ENCODE measurements at places on chromosomes 4 and X. TPM values are rescaled to one million over a fixed set of nuclear protein-coding genes. Genes with fewer than 3 reads are reported as not detected.
A peak's percentile ranks its signal among the peaks of the same experiment; 100 is the strongest.

GRCh38 chr4:148079961-148080360, 348.1 kb downstream of the ARHGAP10 start:
- no peak for DNase-seq

The GPR82 gene
- 0.24 TPM for polyA plus RNA-seq

GRCh38 chrX:10800796-10801195, 180.4 kb upstream of the MID1 start:
- no peak for DNase-seq

- no peak for DNase-seq
Observed at GRCh38 chr4:36251983-36252382, 7.7 kb upstream of the ARAP2 start.

GRCh38 chrX:17836830-17837229, 24.3 kb downstream of the RAI2 start:
- DNase-seq = no peak

The ZNF157 gene
- polyA plus RNA-seq = 0.16 TPM

GRCh38 chrX:1222531-1223241, 10.2 kb upstream of the CRLF2 start:
- DNase-seq = no peak

The MAML3 gene
- polyA plus RNA-seq = 6.0 TPM

- no peak for DNase-seq
Observed at GRCh38 chr4:25060963-25061340, 30.2 kb upstream of the LGI2 start.

DNA sequence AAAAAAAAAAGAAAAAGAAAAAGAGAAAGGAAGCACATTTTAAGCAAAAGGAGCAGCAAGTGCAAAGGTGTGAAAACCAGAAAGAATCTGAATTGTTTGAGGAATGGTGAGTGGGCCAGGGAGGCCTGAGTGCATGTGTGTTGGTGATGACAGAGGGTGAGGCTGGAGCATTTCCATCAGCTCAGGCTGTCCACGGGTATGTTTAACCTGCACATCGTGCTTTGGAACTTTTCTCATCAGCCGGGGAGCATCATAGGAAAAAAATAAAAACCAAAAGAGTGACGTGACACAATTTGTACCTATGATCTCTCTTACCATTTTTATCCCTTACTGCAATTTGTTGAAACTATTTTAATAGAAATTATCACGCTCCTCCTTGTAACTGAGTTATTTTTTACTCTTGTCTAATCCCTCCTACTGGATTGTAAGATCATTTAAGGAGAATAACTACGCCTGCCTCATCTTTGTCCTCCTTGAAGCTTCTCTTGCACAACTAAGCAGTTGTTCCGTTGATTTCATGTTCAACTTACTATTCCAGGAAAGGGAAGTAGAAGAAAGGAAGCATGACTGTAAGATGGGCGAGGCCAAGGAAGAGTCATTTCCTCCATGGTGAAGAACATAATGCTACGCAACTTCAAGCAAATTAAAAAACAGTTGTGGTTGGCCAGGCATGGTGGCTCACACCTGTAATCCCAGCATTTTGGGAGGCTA, 7.0 kb downstream of the PALLD start:
- DNase-seq = peak; percentile 28

DNA sequence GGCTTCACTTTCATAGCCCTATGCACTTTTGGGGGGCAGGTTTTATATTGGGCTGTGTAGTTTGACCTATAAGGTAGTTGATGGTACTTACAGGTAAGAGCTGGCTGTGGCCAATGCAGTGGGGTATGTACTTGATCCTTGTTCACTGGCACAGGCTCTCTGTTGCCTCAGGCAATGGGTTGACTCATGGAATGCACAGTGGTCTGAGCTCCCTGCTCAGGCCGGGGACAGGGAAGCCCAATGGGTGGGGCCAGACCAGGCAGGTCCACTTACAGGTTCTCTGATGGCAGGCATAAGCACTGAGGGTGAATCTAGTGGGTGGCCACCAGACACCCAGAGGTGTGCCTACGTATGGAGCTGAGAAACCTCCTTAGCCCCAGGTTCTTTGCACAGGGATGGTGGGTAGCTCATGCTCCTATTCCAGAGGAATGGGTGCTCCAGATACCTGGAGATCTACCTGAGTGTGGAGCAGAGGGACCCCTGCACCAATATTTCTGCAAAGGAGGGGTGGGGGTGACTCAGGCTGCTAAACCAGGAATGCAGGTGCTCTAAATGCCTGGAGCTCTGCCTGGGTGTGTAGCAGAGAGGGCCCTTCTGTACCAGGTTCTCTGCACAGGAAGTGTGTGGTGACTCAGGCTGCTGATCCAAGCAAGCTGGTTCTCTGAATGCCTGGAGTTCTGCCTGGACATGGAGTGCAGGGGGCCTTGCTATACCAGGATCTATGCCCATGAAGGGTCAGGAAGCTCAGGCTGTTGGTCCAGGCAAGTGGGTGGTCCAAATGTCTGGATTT, 52.3 kb downstream of the IL1RAPL2 start:
- DNase-seq = no peak

GRCh38 chr4:114316789-114317188, 281.8 kb upstream of the UGT8 start:
- no peak for DNase-seq

GRCh38 chrX:46381630-46382029, 163.6 kb downstream of the ZNF674 start:
- DNase-seq = peak; percentile 21

- DNase-seq = no peak
Observed at GRCh38 chrX:12610079-12610478, 181.1 kb upstream of the PRPS2 start.

- DNase-seq = no peak
Observed at GRCh38 chr4:80385397-80386280, 50.1 kb downstream of the CFAP299 start.

The CXCL11 gene
- 0.10 TPM for polyA plus RNA-seq

The GUCY1A1 gene
- 3.8 TPM for polyA plus RNA-seq

DNA sequence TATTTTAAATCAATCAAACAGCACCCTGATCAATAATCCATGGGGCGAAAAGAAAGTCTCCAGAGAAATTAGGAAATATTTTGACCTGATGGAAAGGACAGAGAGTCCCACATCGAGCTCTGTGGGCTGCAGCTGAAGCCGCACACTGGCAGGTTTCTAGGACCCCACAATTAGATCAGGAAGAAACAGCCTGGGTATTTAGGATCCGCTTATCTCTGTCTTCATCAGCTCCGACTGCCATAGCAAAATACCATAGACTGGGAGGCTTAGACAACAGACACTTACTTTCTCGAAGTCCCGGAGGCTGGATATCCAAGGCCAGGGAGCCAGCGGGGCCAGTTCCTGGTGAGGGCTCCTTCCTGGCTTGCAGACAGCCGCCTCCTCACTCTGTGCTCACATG, 36.4 kb downstream of the CCNQ start:
- no peak for DNase-seq

- DNase-seq = peak; percentile 37
Observed at GRCh38 chr4:158253350-158253980, 43.2 kb downstream of the TMEM144 start.

The TLR10 gene
- polyA plus RNA-seq = 0.40 TPM

DNA sequence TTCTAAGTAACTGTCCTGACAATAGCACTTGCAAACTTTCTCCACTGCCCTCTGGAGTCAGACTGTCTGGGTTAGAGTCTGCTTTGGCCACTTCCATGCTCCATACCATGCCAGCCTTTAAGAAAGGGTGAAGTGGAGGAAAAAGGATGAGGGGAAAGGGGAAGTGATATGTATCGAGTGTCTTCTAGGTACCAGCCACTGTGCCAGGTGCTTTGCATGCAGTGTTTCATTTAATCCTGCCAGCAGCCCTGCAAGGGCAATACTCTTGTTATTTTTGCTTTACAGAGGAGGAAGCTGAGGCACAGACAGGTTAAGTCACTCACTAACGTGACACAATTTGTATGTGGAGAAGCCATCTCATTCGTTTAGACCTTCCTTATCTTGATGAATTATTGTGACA, 55.6 kb downstream of the RTL9 start:
- DNase-seq = no peak

The UBE2A gene
- 31.2 TPM for polyA plus RNA-seq

DNA sequence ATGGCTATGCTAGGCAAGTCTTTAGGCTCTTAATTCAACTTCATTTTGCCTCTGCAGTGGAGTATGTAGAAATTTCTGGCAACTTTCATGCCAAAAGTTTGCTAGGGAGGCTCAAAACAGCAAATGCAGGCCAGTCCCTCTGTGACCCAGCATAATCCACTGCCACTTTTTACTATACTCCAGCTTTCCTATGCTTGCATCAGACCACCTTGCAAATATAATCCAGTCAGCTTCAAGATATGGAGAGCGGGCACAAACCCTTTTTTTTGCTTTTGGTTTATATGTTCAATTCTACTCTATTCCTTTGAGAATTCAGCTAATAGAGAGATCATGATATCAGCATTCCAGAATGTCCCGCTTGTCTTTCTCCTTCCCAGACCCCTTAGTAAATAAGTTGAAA, 192.0 kb upstream of the PABPC4L start:
- DNase-seq = no peak

- no peak for DNase-seq
Observed at GRCh38 chrX:25028726-25029125, 13.0 kb upstream of the ARX start.

GRCh38 chr4:38145741-38146140, 185.5 kb downstream of the PTTG2 start:
- DNase-seq = no peak

DNA sequence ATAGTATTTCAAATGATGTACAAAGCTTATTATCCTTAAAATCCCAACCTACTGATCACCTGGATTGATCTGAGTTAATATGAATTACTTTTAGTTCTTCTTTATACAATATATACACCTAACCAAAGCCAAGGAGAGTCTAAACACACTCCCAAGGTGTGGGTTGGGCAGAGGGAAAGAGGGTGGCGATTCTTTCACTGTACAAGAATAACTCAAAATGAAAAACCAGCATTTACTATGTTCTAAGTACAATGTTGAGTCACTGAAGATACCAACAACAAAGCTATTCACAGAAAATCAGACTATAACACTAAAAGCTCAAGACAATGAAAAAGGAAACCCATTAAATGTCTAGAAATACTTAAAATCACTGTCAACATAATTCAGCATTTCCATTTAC, 46.6 kb downstream of the ANKRD17 start:
- no peak for DNase-seq

DNA sequence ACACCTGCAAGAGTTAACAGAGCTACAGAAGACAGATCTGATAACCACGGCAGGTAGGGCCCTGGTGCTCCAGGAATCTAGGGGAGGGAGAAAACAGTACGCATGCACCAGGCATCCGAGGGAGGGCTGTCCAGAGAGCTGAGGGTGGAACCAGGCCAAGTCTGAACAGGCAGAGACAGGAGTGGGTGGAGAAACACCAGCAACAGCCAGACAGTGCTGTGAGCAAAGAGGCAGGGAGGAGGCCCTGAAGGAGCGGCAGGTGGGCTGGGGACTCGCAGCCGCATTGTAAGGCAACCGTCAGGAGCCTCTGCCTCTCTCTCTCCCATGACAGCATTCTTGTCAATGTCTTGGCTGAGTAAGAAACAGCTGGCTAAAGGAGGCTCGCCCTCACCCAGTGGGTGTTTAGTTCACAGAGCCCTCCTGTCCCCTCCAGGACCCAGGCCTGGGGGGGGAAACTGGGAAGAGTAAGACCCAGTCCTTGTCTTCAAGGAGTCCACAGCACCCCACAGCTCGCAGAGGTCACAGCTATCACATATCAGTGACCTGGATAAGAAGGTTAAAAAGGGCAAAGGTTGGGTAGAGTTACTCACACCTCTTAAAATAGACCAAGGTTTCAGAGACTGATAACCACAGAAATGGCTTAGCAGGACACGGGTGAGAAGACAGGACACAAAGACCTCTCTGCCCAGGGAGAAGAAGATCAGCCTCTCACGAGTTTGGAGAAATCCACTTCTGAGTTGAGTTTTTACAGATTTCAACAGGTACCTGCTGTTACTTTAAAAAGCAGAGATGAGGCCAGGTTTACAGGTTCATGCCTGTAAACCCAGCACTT, 10.5 kb downstream of the ACSL1 start:
- peak; percentile 75 for DNase-seq

DNA sequence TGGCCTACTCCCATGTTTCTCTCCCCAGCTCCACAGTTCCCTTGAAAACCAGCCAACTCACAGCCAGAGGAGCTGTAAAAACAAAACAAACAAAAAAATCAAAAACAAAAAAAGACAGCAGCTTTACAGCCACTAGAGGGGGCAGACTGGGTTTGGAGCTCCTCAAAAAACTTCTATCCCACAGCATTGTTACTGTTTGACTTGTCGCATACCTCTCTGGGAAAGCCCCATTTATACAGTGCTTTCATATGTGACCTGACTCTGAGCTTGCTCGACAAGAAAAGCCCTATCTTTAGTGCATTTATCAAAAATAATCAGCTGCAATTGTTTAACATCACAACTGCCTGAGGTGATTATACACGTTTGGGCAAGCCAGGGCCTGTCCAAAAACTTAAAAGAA, 21.6 kb downstream of the TSPAN6 start:
- peak; percentile 49 for DNase-seq

GRCh38 chr4:15740764-15741404, 37.2 kb upstream of the CD38 start:
- no peak for DNase-seq

The OPRPN gene
- polyA plus RNA-seq = not detected

The CCNA2 gene
- 3.9 TPM for polyA plus RNA-seq

The CCDC160 gene
- not detected for polyA plus RNA-seq

GRCh38 chrX:107429090-107429489, 20.4 kb upstream of the FRMPD3 start:
- no peak for DNase-seq

GRCh38 chrX:49312176-49312575, 8.7 kb downstream of the GAGE10 start:
- no peak for DNase-seq

GRCh38 chr4:90226734-90227133, 99.5 kb downstream of the CCSER1 start:
- no peak for DNase-seq

DNA sequence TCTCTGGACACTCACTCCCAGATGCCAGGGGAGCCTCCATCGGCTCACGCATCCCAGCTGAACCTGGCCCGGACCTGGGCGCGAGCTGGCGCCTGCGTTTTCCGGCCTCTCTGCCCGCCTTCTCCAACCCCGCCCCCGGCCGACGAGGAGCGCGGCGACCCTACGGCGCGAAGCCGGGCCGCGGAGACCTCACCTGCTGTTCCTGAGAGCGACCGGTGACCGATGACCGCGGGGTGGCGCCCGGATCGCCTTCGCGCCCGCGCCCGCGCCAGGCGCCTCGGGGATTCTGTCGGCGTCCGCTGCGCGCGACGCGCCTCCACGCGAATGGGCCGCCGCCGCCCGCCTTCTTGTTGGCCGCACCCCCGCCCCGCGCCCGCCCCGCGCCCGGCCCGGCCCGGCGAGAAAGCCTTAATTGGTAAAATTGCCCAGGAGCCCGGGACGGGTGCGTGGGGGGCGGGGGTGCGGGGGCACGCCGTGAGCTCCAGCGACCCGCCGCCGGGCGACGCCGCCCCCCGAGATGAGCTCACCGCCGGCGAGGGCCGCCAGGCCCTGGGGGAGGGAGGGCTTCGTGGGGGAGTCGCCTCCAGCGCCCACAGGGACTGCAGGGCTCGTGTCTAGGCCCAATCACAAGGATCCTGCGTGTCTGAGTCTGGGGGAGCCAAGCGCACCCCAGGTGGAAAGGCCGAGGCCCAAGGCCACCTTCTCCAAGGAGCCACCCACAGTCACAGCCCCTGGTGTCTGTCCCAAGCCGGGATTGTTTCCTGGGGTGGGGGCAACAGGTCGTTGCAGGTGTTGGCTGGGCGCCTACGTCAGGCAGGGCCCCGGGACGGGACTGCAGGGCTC, at the start of gene FLNA:
Gene FLNA, minus strand, starts transcription at position 322 of the 843 bp plus-strand sequence. CDS start 3,389 bp downstream, outside the sequence.
- no peak for DNase-seq

Measured in adrenal gland (tissue), 19 donors.